NCI-H1436 treated with DMSO at 0.1 percent for 48 hours (cell line): ENCODE measurements at places on chromosomes 1 and 21.

DNA sequence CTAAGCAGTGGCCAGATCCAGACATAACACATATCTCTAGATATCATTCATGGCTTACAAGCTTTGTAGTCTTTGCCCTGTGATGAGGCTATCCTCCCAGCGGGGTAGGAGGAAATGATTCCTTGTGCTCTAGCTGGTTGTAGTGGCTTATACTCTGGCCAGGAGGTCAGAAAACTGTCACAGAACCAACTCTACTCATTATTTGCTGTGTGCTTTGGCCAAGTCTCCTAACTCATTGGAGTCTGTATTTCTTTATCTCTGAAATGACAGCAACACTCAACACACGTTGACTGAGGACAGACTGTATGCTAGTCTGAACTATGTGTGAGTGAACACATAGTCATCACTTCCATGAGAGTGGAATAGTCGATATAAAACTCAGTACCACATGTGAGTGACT is 116.7 kb upstream of the F3 start:
- DNase-seq: no peak

DNA sequence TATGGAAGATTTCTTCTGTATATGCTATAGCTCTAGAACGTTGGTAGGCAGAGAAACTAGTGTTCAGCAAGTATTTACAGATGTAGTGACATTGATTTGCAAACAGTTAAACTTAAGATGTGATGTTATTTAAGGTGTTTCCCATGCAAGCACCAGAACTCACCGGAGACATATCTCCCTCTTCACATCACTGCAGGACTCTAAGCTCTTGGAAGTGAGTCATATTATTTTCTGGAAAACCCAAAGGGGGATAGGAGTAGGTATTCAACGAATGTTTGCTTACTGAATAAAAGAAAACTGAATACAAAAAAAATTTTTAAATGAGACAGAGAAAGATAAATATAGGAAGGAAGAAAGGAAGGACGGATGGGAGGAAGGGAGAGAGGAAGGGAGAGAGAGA is 25.0 kb downstream of the RGS4 start:
- DNase-seq: no peak

- DNase-seq: no peak
Measured at GRCh38 chr1:7845761-7846160, 7.1 kb downstream of the UTS2 start.

- DNase-seq: no peak
Measured at GRCh38 chr1:245301162-245301580, 146.4 kb downstream of the KIF26B start.

DNA sequence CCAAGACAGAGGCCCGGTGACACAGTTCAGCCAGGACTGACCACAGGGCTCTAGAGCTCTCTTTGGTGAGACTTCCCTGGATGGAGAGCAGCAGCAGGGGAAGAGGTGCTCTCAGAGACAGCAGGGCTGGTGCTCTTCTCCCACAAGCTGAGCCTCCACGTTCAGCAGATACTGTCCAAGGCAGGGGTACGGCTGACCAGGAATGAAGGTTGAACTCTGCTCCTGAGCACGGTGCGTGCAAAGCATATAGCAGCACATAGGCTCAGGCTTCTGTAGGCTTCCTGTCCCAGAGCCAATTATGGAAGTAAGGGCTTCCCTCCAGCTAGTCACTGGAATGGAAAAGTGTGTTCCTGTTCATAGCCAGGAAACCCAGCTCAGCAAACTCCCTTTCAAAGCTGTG is 23.9 kb downstream of the DMBX1 start:
- DNase-seq: no peak

DNA sequence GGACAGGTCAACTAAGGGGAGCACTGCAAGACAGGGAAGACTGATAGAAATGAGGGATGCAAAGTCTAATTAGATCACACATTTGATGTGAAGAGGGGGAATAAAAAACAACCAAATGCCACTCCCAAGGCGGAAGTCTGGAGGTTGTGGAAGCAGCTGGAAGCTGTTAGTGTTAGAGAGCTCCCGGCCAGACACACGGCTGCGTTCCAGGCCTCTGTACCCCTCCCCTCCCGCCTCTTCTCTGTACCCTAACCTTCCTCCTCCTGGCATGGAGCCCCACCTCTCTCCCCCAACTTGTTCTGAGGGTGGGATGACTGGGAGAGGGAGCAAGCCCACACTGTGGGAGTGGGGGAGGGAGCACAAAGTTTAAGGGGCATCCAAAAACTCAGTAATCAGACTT is 67.0 kb downstream of the PLEKHA6 start:
- no peak for DNase-seq
